HT1080 (cell line): ENCODE measurements at places on chromosomes 11 and 22. TPM values are rescaled to one million over a fixed set of nuclear protein-coding genes. Genes with fewer than 3 reads are reported as not detected.
A peak's percentile ranks its signal among the peaks of the same experiment; 100 is the strongest.

Gene YAP1
- total RNA-seq: 86.4 and 139 TPM in 2 replicates

Gene PIWIL4
- 0.03 and 0.43 TPM in 2 replicates for total RNA-seq

Gene ST14
- 0.07 and 0.31 TPM in 2 replicates for total RNA-seq

Gene SLC6A5
- not detected in 2 replicates for total RNA-seq

- no peak for DNase-seq
These were observed 8.1 kb upstream of the RNF185 start for GRCh38 chr22:31151872-31152271.

DNA sequence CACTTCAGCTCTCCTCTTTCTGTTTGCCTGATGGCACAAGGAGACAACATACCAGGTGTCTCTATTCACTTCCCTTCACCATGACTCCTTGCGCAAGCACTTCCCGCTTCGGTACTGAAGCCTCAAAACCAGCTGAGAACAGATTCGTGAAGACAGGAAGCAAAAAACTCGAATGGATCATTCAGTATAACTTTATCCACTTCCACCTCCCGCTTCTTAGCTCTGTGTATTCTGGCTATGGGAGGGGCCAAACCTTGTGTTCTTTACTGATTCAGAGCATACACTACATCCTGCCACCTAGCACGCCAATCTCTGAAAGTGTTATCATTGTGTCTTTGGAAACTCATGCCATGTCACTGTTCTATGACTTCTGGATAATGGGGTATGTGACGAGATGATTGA is 62.2 kb upstream of the ADA2 start:
- no peak for DNase-seq

- no peak for DNase-seq
These were observed 20.0 kb downstream of the TMEM135 start for GRCh38 chr11:87057749-87058148.

GRCh38 chr11:503179-503981 is 3.7 kb downstream of the RNH1 start:
- no peak for DNase-seq

DNA sequence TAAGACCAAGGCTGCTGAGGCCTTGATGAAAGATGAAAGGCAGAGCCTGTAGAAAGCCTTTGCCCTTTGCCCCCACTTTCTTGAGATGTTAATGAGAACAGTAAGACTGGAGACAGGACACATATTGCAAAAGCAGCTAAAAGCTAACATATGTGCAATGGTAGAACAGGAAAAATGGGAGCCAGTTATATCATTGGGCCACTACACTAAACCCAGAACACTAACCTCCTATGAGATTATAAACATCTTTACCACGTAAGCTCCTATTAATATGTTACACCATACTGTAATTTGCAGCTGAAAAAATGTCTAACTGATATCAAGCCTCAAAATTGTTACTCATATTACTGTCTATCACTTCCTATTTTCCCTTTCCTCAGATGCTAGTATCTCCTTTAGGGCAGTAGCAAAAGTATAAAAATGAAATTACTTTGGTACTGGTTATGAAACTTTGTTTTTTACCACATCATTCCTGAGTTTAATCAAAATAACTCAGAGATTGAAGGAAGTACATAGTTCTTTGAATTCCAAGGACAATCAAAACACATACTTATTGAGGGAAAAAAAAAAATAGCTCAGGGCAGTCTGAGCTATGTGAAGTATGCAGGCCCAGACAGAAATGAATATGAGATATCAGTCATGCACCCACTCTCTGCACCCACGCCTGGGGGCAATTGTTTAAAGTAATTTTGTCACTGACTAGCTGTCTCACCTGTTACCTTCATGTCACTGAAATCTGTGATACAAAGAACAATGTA is 9.1 kb downstream of the HPS5 start:
- DNase-seq: no peak

DNA sequence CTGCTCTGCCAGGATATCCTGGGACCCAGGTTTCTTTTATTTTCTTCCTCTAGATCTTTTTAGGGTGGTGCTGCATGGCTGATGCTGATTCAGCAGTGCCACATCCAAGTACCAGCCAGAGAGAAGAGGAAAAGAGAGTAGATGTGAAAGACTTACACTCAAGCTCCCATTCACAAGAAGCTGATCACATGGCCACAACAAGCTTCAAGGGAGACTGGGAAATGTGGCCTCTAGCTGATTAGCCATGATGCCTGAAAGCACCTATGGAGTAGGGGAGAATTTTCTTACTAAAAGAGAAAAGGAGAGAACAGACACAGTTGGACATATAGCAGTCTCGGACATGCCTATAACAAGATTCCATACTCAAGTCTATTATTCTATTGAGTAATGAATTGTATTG is 34.4 kb upstream of the FJX1 start:
- no peak for DNase-seq

GRCh38 chr11:112770487-112770886 is 190.7 kb upstream of the NCAM1 start:
- no peak for DNase-seq

DNA sequence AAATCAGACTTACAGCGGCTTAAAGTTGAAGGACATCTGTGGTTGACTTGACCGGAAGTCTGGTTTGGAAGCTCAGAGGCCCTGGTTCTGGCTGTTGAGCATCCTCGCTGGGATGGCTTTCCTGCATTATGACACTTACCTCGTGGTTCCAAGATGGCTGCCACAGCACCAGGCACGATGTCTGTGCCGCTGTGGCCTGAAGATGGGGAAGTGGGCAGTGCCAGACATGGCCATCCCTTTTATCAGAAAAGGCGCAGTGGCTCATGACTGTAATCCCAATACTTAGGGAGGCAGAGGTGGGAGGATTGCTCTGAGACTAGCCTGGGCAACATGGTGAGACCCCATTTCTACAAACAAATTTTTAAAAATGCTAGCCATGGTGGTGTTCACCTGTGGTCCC is 40.5 kb downstream of the CD82 start:
- no peak for DNase-seq

DNA sequence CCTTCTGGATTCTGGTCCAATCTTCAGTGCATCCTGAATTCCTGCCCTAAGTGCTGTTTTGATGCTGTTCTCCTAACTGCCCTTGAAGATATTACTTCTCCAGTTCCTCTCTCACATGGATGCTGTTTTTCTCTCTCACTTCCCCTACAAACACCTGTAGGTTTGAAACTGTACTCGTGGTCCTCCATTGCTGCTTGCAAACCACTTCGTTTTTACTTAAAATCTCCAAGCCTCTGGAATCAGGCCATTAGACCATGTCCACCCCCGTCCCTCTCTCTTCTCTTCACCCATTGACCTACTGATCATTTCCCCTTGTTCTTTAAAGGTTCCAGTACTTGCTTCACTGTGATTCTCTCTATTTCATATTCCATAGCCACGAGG is 988.1 kb downstream of the NTM start:
- no peak for DNase-seq

- DNase-seq: peak; percentile 73
These were observed 1.9 kb downstream of the CHRM4 start for GRCh38 chr11:46389450-46390330.

GRCh38 chr11:45484326-45484883 is 181.0 kb downstream of the CHST1 start:
- no peak for DNase-seq

- DNase-seq: no peak
These were observed 380.2 kb downstream of the TMEM135 start for GRCh38 chr11:87417951-87418350.
